IPS-NIHi11 (cell line): ENCODE measurements at places on chromosomes 7 and 10.

GRCh38 chr7:158811894-158812293 lies 17.4 kb downstream of the ESYT2 start:
- DNase-seq: no peak

DNA sequence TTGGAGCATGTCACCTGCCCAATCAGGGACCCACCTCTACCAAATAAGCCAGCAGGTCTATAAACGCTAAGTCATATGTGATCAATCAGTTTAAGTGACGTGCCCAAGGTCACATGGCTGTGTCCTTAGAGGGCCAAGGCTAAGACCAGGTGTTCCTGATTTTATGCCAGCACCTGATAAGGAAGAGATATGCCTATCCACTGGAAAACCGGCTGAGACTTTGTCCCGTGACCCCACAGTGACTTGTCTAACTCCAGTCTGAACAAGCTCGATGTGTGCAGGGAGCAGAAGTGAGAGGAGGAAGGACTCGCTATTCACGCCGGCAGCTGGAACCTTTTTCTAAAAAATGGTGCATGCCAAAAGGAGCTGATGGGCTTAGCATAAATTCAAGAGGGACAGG lies 57.0 kb downstream of the PRKAG2 start:
- no peak for DNase-seq

GRCh38 chr7:151187409-151188251 lies 580 bp upstream of the ASB10 start:
- no peak for DNase-seq

GRCh38 chr10:120803972-120804371 lies 47.2 kb upstream of the WDR11 start:
- DNase-seq: no peak

DNA sequence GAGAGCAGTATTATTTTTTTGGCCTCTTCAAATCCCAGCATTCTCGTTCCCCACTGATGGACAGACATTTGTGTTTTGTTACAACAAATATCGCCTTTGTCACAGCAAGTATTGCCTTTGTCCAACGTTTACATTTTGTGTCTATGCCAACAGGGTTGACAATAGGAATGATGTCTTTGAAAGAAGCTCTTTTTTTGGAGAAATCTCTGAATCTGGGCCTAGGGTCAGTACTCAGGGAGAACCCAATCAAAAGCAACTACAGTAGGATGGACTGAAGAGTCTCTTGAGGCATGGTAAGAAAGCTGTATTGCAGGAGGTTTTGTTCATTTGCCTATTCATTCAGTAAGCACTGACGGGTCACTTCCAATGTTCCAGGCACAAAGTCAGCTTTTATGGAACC lies 57.7 kb upstream of the KLF14 start:
- no peak for DNase-seq

DNA sequence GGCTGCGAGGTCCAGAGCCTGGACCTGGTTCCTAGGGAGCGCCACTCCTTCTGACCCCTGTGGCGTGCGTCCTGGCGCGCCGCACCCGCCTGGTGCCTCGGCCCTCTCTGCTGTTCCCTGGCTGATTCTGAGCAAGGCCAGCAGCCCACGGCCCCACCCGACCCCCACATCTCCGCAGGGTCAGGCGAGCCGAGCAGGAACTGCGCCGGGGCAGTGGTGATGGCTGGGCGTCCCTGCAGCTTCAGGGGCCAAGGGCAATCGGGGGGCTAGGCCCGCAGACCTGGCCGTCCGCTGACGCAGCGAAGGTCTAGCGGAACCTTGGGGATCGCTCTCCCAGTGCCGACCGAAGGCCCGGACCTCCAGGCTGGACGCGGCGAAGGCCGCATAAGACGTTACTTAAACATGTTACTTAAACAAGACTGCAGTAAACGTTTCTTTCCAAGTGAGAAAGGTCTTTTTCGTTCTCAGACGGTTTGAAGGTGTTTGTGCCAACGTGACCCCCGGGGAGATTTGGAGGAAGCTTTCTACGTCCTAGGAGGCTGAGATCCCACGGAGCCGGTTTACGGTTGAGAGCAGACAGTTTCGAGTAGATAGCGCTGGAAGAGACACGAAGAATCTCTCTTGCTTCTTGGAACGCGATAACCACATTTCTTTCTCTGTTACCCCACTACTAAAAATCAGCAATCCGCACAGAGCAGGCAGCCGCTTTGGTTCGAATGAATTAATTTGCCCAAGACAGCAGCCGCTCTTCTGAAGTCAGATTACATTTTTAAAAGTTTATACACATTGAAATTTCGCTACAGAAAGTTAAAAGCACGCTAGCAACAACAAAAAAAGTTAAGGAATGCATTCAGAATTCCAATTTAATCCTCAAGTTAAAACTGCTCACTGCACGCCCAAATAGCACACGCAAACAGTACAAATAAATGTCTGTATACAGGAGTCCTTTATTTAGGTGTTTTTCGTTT lies 4.9 kb upstream of the NKX2-3 start:
- DNase-seq: no peak

GRCh38 chr10:60456053-60456452 lies 66.4 kb upstream of the ANK3 start:
- peak; percentile 57 for DNase-seq

GRCh38 chr10:86387178-86387794 lies 20.7 kb upstream of the GRID1 start:
- no peak for DNase-seq

GRCh38 chr7:106776618-106777347 lies 88.3 kb upstream of the PIK3CG start:
- DNase-seq: no peak

DNA sequence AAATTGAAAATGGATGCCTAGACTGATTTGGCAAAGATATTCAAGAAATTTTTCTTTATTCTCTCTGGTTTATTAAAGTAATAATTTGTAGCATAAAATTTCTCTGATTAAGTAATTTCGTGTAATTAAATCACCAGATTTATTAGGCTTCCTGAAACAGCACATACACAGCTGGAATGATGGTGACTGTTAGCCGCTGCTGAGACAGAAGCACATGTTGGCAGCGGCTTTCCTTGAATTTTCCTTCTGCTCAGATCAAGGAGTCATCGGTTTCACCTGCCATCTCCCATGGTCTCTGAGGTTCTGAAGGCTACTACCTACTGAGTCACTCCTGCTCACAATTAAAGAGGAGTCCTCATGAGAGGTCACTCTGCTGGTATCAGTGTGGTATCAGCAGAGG lies 101.5 kb downstream of the GFRA1 start:
- no peak for DNase-seq

GRCh38 chr7:19522486-19522885 lies 186.4 kb downstream of the POLR1F start:
- no peak for DNase-seq

- DNase-seq: no peak
Observed at GRCh38 chr10:356452-356851, 221.2 kb downstream of the ZMYND11 start.

- no peak for DNase-seq
Observed at GRCh38 chr7:77438131-77438530, 22.0 kb upstream of the GSAP start.

DNA sequence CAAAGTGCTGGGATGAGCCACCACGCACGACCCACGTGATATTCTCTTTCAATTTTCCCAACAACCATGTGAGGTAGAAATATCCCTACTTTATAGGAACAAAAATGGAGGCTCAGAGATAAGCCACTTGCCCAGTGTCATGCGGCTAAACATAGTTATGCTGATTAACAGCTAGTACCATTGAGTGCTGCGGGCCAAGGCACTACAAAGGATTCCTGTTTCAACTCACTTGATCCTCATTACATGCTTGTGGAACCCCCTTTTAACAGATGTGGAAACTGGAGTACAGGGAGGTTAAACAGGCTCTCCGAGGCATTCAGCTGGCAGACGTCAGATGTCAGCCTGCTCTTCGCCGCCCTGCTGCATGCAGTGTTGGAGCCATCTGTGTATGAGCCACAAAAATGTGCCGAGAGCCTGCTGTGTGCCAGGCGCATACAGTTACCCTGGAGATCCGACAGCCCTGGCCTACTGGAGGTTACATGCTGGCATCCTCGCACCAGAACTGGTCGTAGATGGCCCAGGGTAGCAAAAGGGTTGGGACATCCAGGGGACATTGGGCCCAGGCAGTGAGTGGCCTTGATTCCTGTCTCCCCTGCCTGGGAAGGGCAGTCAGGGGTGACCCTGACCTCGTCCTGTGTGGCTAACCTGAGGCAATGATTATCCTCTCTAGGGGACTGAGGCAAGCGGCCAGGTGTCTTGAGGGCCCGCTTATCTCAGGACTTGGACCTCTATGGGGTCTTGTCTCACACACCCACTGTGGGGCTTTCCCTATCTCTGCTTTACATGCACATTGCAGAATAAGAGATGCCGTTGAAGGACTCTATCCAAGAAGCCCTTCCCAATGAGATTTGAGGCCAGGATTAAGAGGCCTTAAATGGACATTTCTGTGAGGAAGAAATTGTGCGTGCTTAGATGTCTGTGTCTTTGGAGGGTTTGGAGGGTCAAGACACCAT lies 18.5 kb upstream of the SRGN start:
- no peak for DNase-seq

- no peak for DNase-seq
Observed at GRCh38 chr7:9026121-9026520, 592.7 kb downstream of the NXPH1 start.

- DNase-seq: no peak
Observed at GRCh38 chr10:84846658-84847316, 518.4 kb downstream of the CCSER2 start.

DNA sequence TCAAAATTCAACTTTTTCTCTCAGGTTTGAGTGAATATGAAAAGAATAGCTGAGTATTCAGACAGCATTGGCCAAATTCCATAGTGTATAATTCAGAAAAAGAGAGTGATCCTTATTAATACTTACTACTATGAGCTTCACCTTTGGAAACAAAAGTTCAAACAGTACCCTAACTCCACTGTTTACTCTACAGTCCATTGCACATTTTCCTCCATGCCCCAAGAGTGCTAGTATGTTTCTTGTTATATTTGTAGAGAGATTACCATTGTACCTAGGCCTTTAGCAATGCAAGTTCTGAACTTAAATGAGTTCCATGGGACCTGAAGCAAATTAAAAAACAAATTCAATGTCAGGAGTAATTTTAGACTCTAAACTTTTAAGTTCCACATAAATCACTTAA lies 48.1 kb downstream of the MAGI2 start:
- DNase-seq: no peak

- no peak for DNase-seq
Observed at GRCh38 chr10:123997486-123998196, 95.8 kb downstream of the CHST15 start.

DNA sequence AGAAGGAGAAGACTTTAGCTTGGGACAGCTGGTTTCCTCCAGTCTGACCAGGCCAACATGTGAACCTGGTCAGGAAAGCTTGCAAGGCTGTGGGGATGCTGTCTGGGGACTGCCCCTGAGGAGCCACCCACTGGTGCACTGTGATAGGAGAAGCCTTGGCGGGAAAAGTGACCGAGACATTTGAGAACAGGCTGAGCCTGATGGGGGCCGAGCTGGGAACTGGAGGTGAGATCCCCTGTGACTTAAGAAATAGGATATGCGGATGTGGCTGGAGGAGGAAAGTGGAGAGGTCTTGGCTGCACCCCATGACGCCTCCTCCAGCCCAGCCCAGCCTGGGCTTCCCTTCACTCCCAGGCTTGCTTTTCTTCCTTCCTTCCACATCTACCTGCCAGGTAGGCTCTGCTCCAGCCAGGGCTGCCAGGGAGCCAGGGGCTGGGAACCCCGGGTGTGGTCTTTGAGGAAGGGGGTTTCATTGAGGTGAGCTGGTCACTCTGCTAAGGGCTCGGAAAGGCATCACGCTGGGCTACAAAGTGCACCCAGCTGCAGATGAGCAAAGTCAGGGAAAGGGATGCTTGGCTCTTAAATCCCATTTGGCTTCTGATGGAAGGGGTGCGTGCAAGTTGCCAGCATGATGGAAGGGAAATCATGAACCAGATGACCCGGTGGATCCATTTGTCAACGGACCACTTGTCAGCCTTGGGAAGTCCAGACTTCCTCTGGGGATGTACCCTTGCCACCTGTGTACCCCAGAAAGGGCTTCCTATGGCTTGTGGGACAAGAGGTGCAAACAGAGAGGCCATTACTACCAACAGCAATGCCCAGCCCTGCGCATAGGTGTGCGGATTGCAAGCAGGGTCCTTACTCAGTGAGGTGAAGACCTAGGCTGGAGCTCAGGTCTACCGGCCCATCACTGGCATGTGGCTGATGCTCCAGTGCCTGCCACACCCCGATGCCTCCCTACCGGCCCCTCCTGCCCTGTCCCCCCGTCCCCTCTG lies 66.3 kb downstream of the C10orf143 start:
- no peak for DNase-seq
